ENCODE measurements at places on chromosomes 5 and 9. TPM values are rescaled to one million over a fixed set of nuclear protein-coding genes. Genes with fewer than 3 reads are reported as not detected.
A peak's percentile ranks its signal among the peaks of the same experiment; 100 is the strongest.

GRCh38 chr9:110615498-110615897 is 36.0 kb upstream of the SVEP1 start:
- no peak for DNase-seq

SHISAL2B gene
- polyA plus RNA-seq = not detected

DNA sequence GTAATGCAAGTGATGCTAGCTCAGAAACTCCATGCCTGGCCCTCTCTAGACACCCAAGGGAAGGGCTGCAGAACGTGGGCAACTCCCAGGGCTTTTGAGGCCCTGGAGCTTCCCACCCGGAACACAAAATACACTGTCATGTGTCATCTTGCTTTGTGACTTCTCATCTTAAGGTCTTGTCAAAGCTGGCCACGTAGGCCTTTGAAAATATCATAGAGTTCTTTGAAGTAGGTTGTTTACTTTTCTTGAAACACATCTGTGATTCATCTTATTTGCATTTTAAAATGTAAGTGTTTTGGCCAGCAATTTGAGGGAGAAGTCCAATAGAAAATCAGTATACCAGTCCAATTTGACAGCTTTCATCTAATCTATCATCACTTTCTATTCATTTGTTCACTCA is 40.2 kb upstream of the PALM2AKAP2 start:
- no peak for DNase-seq

- no peak for DNase-seq
Observed at GRCh38 chr5:32859211-32859641, 148.1 kb downstream of the NPR3 start.

- peak; percentile 33 for DNase-seq
Observed at GRCh38 chr9:70746760-70747159, 332.3 kb upstream of the KLF9 start.

GRCh38 chr5:6365977-6366590 is 12.3 kb downstream of the MED10 start:
- no peak for DNase-seq

DNA sequence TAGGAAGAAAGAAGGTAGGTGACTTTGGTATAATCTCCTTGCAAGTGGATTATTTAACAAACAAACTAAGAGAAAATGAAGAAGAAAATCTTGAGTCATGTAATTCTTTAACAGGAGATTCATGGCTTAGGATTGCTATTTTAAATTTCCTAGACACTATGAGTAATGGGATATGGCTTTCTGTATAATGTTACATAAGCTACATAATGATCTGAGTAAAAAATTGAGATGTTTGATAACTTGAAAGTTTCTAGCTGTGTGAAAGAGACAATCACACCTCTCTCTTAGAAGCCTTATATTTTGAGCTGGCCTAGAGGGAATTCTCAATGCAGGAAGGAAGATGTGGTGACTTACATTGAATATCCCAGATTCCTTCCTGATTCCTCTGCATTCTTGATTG is 92.5 kb downstream of the CDH9 start:
- no peak for DNase-seq

CDK7 gene
- polyA plus RNA-seq = 17.3 TPM

PITX1 gene
- 178 TPM for polyA plus RNA-seq

DNA sequence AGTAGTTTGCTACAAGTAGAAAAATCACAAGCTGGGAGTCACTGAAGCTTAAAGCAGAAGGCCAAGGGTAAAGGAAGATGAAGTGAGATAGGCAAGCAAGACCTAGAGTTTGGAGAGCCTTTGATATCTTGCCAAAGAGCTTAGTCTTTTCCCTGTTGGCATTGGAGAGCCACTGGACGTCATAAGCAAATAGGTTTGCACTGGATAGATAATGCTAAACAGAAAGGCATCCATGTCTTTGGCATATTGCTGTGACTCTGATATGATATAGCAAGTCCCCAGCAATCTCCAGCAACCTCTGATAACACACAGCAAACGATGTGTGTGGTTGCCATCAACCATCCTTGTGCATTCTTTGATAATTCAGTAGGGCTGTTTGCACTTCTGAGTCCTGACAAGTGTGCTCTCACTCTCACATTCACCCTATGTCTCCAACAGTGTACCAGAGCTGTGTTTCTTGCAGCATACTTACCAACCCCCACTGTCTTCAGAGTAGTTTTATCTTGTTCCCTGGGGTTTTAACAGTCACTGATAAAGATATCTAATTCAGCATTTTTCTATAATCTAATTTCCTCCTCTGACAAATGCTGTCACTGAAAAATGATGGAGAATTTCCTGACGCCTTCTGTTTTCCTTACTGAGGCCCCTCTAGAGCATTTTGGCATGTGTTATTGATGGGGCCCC is 16.9 kb upstream of the FREM1 start:
- no peak for DNase-seq

DNA sequence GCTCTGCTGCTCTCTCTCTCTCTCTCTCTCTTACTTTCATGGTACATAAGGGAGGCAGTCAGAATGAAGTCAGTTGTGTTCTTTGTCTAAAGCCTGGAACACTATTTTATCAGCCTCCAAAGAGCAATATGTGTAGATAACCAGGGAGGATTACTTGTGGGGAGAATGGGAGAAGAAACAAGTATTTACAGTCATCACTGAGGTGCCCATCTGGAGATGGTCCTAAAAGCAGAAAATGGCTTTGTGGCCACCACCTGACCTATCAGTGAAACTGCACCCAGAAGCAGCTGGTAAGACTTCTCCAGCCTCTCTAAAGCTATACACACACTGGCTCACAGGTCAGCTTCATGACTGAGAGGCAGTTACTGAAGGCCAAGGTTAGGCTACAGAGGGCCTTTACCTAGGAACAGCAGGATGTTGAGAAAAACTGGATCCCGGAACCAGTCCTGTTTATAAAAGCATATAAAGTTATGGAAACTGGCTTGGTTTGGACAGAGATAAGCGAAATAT is 75.1 kb downstream of the MRPS27 start:
- no peak for DNase-seq

GRCh38 chr9:128089299-128089698 is 21.3 kb downstream of the SLC25A25 start:
- no peak for DNase-seq

DNA sequence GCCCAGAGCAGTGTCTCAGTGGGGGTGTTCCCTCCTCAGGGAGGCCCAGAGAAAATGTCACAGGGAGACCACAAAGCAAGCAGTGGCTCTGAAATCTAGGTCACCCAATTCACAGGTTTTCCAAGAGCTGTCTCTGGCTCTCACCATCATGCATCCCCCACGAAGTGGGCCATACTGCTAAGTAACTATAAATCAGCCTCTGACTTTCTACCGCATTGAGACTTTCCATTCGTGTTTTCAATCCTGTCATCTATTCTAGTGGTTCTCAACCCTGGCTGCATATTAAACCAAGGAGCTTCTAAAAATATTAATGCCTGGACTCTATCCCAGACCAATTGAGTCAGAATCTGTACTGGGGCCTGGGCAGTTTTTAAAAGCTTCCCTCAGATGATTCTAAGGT is 2.0 kb upstream of the C1QTNF3 start:
- no peak for DNase-seq

DNA sequence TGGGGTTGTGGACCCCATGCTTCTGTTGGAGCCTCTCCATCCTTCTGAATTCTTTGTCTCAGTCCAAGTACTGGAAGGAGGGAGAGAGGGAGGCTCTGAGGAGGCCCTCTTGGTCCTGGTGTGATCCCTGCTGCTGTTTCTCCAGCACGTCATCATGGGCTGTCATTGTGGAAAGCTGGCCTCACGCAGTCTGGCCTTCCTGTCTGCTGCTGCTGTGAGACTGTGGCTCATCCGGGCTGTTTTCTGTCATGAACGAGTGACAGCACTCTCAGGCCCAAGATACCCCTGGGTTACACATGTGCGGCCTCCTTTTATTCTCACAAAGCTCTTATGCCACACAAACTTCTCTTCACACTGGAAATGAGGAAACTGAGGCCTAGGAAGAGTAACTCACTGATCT is 499.3 kb downstream of the CCDC171 start:
- DNase-seq = no peak

LCN1 gene
- polyA plus RNA-seq = not detected

NR5A1 gene
- polyA plus RNA-seq = not detected

SCGB3A2 gene
- not detected for polyA plus RNA-seq

LCN10 gene
- 11.3 TPM for polyA plus RNA-seq

DNA sequence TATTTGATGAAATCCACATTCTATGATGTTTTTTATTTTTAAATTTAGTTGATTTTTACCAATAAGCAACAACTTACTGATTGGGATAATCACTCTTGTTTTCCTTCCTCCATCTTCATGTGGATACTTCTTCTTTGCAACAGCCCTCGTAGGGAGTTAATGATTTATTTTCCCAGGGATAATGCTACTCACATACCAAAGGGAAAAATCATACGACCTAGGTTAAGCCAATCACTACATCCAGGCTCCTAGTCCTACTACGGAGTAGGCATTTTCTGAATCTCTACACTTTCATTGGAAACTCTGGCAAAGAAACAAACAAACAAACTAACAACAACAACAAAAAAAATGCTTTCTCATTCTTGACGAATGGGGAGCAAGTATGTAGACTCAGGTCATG is 663.4 kb downstream of the PTPRD start:
- no peak for DNase-seq

SHOC1 gene
- polyA plus RNA-seq = 0.05 TPM

- no peak for DNase-seq
Observed at GRCh38 chr5:103598997-103599566, 36.5 kb upstream of the NUDT12 start.

DNA sequence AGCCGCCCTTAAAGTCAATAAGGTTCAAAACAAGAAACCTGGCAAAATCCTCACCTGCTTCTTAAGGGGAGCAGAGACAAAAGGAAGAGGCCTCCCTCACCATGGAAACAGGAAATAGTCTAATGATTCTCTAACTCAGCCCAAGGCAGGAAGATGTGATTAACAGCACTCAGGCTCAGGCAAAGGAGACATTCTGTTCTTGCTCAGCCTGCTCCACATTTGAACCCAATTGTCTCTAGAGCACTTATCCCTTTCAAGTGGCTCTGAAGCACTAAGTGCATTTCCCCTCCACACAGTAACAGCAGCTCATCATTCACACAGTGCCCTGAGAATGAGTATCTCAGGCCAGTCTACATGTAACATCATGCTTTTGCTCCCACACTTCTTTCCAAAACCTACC is 72.3 kb downstream of the NIPSNAP3B start:
- no peak for DNase-seq

SPATA31D4 gene
- not detected for polyA plus RNA-seq

UBAC1 gene
- 59.8 TPM for polyA plus RNA-seq

GALNT12 gene
- 12.6 TPM for polyA plus RNA-seq

C5orf34 gene
- 3.9 TPM for polyA plus RNA-seq

- DNase-seq = no peak
Observed at GRCh38 chr9:115757461-115757860, 396.1 kb upstream of the PAPPA start.

AFAP1L1 gene
- polyA plus RNA-seq = 6.3 TPM

MEIKIN gene
- not detected for polyA plus RNA-seq

DNA sequence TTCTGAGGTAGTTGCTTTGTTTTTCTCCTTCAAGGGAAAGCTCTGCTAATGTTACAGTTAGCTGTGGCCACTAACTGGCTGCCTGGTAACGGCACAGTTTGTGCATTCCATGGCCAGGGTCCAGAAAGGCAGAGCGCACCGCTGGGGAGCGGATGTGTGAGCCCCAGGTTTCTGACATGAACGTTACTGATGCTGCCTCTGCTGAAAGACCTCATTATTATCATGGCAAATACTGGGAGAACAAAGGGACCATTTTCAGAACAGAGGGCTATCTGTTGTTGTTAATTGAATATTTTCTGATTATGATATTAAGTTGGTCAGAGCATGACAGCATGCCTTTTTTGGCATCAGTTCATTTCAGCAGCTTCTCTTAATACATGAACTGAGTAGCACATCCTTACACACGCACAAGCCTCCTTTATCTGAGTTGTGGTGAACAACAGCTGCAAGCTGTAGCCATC is 134.1 kb downstream of the NUDT12 start:
- peak; percentile 14 for DNase-seq

DNA sequence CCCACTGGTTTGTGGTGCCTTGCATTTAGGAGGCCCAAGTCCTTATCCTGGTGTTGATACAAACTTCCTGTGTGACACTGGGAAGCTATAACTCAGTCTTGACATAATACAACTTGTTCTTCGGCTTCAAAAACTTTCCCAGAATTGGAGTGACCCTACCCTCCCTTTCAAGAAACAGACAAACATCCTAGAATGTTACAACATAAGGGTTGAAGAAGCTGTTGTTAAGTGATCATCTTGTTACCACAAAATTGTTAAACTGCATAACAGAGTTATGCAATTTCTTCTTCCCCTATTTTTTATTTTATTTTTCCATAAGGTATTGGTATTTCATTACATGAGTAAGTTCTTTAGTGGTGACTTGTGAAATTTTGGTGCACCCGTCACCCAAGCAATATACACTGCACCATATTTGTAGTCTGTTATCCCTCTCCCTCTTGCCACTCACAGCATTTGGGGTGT is 21.3 kb downstream of the TLR4 start:
- no peak for DNase-seq

- DNase-seq = no peak
Observed at GRCh38 chr9:89862316-89862715, 257.5 kb downstream of the GADD45G start.

GRCh38 chr9:6051511-6051950 is 36.1 kb upstream of the RANBP6 start:
- no peak for DNase-seq

- no peak for DNase-seq
Observed at GRCh38 chr5:120512068-120512467, 48.0 kb downstream of the PRR16 start.

DNA sequence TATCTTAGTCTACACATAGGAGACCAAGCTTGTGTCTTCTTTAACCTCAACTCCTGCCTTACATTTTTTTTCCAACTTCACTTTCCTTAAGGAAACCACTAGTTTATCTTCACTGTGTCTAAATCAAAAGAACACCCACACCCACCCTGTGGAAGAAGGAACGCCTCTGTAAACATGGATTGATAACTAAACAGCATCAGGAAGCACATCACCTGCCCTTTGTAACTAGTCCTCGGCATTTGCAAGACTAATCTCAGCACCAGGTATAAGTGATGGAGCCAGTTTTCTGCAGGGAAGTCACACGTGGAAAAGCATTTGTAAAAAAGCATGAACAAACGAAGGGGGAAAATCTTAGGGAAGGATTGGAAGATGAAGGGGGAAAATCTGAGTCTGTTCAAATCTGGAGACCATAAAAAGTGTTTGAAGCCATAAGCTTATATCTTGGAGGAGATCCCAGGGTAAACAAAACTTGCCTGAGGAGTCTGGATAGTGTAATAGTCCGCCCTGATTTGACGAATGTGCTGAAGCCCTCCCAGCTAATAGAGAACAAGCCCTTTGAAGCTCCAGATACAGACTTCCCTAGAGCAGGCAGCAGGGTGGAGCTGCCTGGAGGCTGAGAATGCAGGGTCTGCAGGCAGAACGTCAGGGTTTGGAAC is 117.3 kb upstream of the LHFPL2 start:
- no peak for DNase-seq

PCDH1 gene
- polyA plus RNA-seq = 22.5 TPM

PDZD2 gene
- polyA plus RNA-seq = 4.5 TPM

DNA sequence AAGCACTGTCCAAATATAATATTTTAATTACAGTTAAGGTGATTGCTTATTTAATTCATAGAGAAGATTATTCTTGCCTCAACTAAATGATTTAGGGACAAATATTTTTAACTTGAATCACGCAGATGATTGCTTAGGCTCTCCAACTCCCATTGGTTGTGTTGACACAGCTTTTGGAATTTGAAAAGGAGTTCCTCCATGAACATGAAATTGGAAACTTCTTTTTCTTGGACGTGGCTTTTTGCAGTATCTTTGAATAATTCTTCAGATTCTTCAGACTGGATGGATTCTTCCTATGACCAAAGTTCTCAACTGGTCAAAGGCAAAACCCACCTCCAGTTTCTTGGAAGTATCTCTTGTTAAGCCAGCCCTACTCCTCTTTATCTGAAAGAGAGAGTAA is 456.4 kb upstream of the KLF4 start:
- DNase-seq = no peak

Data from urinary bladder (tissue), 4 donors.